Fibroblast of pulmonary artery (primary cell): ENCODE measurements at places on chromosomes 12 and 14.

DNA sequence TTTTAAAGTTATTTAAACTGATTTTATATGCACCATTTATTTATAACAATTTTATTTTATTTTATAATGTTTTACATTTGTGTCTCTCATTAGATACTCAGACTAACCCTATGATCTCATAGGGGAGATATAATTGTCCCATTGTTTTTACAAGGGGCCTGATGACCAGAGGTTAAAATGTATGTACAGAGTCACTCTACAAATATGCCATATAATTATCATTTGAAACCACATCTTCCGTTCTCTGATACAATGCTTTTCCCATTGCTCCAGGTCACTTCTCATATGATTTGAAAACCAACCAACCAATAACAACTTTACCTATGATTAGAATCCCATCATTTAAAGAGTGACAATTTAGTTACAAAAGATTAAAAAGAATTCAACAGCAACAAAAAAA, 137.8 kb downstream of the GPHN start:
- DNase-seq: peak; percentile 49

- no peak for DNase-seq
These were observed 406.4 kb downstream of the NRXN3 start for GRCh38 chr14:78576437-78577166.

DNA sequence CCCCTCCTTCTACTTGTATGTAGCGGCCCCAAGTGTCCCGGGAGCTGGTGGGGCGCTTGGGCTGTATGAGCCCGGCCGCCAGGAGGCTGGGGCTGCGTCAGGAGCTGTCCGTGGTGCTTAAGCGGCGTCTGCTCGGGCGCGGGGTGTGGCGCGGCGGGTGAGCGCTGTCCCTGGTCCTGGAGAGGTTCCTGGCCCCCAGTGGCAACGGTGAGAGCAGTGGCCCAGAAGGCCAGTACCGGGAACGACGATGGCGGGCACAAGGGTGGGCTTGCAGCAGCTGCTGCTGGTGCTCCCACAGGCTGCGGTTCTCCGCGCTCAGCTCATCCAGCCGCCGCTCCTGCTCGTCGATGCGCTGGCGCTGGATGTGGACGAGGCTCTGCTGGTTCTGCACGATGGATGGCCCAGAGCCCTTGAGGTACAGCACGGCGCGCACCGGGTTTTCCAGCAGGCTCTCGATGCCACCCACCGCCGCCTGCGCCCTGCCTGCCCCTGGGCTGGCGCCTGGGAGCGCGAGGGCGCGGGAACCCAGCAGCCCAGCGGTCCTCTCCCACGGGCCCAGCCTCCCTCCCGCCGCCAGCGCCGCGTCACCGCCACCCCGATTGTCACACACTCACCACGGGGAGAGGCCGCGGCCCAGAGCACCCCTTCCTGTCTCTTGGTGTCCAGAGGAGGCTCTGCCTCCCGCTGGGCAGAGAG, 41.9 kb upstream of the FKBP4 start:
- DNase-seq: peak; percentile 64

DNA sequence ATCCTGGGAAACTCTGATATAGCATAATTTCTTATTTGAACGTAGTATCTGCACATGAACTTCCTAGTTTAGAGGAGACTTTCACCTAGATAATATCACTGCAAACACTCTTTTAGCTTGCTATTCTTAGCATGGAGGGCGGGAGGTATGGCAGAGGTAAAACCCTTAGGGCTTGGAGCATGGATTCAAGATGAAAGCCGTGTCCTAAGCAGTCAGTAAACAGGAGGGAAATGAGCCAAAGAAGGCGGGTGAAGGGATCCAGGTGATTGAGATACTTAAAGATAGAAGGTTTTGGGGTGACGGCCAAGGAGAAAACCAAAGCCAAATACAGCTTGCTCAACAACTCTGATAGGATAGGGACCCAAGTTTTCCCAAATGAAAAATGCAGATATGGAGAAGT, 107.1 kb upstream of the BCAT1 start:
- no peak for DNase-seq

- peak; percentile 58 for DNase-seq
These were observed 157.3 kb upstream of the PLXNC1 start for GRCh38 chr12:93990832-93991803.

GRCh38 chr12:48002414-48002730, 1.9 kb downstream of the COL2A1 start:
- DNase-seq: no peak

DNA sequence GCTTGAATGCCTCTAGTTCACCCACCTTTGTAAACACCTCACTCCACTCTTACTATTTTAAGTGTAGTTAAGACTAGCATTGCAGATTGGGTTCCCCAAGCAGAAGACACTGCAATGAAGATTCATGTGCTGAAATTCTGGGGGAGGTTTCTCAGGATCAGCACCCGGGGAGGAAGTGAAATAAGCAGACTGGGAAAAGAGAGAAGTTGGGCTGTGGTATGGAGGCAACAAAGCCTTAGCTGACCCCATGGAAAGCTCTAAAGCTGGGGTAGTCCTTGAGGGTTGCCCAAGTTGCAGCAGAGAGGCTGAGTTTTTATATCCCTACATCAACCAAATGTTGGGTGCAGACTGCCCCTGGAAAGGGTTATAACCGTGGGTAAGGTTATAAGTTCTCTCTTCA, 23.9 kb upstream of the IGF1 start:
- no peak for DNase-seq

DNA sequence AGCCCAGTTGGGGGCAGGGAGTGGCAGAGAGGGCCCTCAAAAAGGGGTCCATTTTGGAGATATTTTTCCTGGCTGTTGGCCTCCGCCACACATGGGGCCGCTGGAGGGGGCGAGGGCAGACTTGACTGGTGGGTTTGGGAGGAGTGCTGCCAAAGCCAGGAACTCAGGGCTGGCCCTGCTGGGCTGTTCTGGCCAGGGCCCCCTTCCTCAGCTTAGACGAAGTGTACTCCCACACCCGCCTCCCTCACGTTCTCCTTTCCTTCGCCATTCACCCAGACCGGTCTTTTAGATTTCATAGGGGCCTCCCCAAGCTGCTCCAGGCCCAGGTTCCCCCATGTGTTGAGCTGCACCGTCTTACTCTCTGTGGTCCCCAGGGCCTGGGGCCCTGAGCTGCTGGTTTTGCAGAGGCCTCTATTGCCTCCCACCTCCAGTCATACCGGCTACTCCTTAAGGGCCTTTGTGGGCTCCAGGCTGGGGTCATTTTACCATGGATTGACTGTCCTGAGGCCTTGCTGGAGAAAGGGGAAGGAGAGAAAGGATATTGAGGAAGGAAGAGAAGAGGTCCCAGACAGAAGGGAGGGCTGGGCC, 1.3 kb downstream of the KRT7 start:
- no peak for DNase-seq
